ENCODE measurements at places on chromosomes 6 and 20. TPM values are rescaled to one million over a fixed set of nuclear protein-coding genes. Genes with fewer than 3 reads are reported as not detected.

GRCh38 chr20:15440049-15440820 lies 1102.8 kb upstream of the FLRT3 start:
- no peak for DNase-seq

The UST gene
- total RNA-seq = 10.5 TPM

The BMP7 gene
- 1.6 TPM for total RNA-seq

GRCh38 chr6:39377539-39377950 lies 55.0 kb upstream of the KCNK16 start:
- DNase-seq = no peak

DNA sequence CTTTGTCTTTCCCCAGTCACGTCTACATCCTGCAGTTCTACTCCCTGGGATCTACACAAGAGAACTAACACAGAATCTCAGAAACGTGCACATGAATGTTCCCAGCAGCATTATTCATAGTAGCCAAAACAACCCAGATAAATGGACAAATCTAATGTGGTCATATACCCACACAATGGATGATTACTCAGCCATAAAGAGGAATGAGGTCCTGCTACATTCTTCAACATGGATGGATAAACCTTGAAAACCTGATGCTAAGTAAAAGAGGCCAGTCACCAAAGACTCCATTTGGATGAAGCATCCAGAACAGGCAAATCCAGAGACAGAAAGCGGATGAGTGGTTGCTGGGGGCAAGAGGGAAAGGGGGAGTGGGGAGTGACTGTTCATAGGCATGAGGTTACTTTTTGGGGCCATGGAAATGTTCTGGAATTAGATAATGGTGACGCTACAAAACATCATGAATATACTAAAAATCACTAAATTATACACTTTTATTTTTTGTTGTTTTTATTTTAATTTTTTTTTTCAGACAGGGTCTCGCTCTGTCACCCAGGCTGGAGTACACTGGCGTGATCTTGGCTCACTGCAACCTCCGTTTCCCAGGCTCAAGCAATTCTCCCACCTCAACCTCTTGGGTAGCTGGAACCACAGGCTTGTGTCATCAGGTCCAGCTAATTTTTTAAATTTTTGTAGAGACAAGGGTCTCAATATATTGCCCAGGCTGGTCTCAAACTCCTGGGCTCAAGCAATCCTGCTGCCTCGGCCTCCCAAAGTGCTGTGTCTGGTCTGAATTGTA lies 50.8 kb upstream of the DSN1 start:
- DNase-seq = no peak

Data from breast epithelium (tissue), 4 donors.